Right forelimb (tissue), 1 donor: ENCODE measurements at places on chromosomes 7 and 10.

DNA sequence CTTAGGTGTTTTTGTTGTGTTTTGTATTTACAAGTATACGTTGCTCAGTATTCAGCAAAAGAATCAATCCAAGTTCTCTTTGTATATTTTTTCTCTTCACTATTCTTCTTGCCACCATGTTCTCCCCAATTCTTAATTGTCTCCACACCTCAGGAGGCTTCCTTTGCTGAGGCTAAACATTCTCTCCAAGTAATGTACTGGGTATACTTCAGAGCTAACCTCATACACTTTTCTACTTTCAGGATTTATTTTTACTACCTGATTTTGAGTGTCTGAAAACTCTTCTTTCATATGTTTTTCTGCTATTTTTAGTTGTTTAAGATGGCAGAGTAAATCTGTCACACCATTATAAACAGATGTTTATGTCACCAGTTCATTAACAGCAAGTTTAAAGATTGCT, 354.8 kb upstream of the KCND2 start:
- DNase-seq = no peak

GRCh38 chr7:1041551-1042491, 2.5 kb upstream of the GPR146 start:
- no peak for DNase-seq

DNA sequence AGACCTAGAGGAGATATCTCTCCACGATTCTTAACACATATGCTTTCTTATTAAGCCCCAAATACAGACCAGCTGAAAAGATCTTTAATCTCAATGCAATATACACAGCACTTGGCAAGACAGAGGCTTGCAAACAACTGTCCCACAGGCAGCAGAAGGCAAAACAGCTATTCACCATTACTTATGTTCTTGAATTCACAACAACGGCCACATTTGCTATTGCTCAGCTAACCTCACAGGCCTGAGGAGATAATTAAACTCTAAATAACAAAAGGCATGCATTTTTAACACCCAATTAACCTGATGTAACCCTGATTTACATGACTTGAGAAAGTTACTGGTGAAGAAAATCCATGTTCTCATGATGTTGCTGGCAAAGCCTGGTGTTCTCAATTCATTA, 216.4 kb downstream of the CRPPA start:
- DNase-seq = no peak

- DNase-seq = no peak
These were observed 685.4 kb upstream of the MBL2 start for GRCh38 chr10:53458007-53458406.

- no peak for DNase-seq
These were observed 992.3 kb downstream of the KCNMA1 start for GRCh38 chr10:76645341-76645740.

DNA sequence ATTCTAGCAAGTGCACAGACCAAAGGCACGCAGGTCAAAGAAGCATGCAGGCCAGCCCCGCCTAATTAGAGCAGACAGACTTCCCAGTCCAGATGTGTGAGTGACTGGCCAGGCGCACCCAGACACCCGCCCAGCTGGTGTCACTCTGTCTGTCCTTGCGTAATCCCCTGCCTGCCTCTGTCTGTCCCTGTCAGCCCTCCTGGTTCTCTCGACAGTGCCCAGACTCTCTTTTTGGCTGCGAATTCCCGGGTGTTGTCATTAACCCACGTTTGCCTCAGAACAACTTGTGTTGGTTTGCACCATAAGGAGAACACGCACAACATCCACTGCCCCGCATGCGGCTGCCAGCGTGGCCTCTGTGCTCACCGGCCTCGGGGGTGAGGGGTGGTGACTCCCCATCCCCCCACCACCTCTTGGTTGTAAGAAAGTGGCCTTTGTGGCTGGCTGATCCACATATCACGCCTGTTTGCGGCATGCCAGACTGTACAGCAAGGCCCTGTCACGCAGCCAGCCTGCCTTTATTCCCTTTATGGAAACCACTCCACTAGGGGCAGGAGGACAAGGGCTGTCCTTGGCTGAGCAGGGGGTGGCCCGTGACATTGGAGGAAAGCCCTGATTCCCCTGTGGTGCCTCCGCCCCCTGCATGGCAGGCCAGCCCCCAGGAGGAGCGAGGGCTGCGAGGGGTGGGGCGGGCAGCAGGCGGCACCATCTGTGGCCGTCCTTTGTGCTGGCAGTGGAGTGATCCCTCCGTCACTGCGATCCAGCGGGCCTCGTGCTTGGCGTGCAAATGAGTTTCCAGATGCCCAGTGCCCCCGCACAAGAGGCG, 72.8 kb upstream of the PPIF start:
- peak; percentile 79 for DNase-seq

GRCh38 chr7:95881597-95881996, 109.2 kb downstream of the DYNC1I1 start:
- no peak for DNase-seq

DNA sequence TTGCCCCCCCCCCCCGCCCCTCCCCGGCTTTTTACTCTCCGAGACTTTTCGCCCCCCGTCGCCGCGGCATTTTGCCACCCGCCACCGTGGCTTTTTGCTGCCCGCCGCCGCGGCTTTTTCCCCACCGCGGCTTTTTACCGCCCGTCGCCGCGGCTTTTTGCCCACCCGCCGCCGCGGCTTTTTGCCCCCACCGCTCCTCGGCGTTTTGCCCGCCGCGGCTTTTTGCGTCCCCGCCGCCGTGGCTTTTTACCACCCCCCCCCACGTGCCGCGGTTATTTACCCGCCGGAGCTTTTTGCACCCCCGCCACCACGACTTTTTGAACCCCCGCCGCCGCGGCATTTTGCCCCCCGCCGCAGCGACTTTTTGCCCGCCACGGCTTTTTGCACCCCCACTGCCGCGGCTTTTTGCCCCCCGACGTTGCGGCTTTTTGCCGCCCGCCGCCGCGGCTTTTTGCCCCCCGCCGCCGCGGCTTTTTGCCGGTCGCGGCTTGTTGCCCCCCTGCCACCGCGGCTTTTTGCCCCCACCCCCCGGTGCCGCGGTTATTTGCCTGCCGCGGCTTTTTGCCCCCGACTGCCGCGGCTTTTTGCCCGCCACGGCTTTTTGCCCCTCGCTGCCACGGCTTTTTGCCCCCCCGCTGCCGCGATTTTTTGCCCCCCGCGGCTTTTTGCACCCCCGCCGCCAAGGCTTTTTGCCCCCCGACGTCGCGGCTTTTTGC, 461.1 kb downstream of the ZNF33B start:
- no peak for DNase-seq

DNA sequence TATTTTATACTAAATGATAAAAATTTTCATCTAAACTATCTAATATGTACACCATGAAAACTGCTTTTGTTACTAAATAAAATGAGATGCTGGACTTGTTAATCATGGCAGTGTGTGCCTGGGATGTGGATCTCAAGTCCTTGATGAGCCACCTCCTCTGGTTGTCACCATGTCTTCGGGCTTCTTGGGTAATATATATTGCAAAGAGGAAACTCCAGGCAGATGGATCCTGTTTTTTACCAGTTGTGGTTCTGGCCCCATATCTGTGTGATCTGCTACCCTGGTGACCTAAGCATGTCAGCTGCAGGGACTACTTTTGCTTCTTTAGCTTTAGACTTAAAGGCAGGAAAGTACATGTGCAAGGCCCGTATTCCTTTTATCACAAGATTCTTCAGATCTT, 46.2 kb downstream of the TMEM60 start:
- DNase-seq = no peak

DNA sequence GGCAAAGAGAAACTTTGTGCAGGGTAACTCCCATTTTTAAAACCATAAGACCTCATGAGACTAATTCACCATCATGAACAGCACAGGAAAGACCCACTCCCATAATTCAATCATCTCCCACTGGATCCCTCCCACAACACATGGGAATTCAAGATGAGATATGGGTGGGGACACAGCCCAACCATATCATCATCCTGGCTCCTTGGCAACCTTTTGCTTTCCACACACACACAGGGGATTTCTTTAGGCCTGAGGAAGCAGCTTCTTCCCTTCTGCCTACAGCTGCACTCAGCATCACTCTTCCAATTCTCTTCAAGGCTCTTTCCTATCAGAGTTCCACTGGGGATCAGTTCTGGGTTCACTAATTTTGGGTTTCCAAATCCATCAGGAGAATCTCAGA, 199.0 kb upstream of the CTBP2 start:
- DNase-seq = no peak

DNA sequence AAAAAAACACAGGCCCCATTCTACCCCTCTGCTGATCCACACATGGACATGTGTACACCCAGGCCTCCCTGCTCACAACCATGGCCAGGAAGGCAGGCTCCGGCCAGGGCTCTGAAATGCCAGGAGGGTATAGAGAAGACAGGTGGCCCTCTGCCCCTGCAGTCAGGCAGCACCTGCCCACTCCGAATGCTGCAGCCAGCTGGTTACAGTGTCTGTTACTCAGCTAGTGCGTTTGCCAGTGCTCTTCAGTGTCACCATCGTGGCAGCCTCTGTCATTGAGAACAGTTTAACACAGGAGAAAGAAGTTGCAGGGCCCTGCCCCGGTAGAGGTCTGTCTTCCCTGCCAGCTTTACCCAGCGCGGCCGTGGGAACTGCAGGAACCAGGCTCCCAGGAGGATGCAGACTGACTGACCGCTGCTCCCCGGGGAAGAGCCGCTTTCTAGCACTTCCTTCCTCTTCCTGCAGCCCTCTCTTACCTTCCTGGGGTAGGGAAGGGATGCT, 128.8 kb upstream of the FAM20C start:
- no peak for DNase-seq
